ENCODE measurements at places on chromosomes 3 and 15. TPM values are rescaled to one million over a fixed set of nuclear protein-coding genes. Genes with fewer than 3 reads are reported as not detected.
A peak's percentile ranks its signal among the peaks of the same experiment; 100 is the strongest.

DNA sequence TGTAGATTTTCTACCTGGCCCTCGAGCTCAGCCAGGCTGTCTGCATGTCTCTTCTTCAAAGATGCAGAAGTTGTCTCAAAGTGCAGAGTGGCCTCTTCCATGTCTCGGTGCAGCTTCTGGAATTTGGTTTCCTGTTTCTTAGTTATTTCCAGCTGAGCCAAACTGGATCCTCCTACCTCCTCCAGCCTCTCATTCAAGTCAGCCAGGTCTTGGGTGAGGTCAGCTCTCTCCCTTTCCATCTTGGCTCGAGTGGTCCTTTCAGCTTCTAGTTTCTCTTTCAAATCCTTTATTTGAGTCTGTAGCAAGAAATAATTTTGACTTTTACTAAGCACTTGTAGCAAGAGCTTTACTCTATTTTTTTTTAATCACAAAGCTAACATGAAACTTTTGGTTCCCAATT is 81.8 kb downstream of the MYH15 start:
- peaks cover 15% of the 10 kb centered on the region for H3K36me3 ChIP-seq
- DNase-seq = no peak
- H3K27ac ChIP-seq = no peak overlapping the region
- H3K4me3 ChIP-seq = no peak overlapping the region
- no peaks in the 10 kb centered on the region for H3K27me3 ChIP-seq
- no peaks in the 10 kb centered on the region for H3K4me1 ChIP-seq

GRCh38 chr3:103295974-103296570 is 861.3 kb downstream of the ZPLD1 start:
- peaks cover 5% of the 10 kb centered on the region for H3K36me3 ChIP-seq
- H3K27ac ChIP-seq = no peak overlapping the region
- H3K4me3 ChIP-seq = no peak overlapping the region
- no peak for DNase-seq

Gene IMPG2
- total RNA-seq = 0.02 TPM

Gene CCDC80
- total RNA-seq = 4.6 TPM

DNA sequence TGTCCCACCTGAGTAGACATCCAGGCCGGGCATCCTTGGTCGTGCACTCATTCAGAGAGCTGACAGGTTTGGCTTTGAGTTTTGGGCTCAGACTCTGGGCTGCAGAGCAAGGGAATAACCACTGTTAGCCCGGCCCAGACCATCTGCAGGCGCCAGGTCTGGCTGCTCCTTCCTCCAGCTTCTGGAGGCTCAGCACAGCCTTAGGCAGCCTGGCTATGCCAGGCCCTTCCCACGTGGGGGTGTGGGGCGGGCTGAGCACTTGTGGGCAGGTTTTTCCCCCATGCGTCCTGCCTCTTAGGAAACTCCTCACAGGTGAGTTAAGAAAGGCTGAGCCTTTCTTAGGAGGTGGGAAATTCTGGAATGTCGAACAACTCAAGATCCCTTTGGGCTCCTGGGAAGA is 11.2 kb downstream of the PLA2G4B start:
- peaks cover 3% of the 10 kb centered on the region for H3K36me3 ChIP-seq
- no peaks in the 10 kb centered on the region for H3K4me1 ChIP-seq
- no peak for DNase-seq
- no peaks in the 10 kb centered on the region for H3K27me3 ChIP-seq
- H3K27ac ChIP-seq = no peak overlapping the region
- no peak overlapping the region for H3K4me3 ChIP-seq

GRCh38 chr3:71587958-71588357 is 4.4 kb upstream of the FOXP1 start:
- no peaks in the 10 kb centered on the region for H3K4me1 ChIP-seq
- H3K36me3 ChIP-seq = no peaks in the 10 kb centered on the region
- no peak for DNase-seq

DNA sequence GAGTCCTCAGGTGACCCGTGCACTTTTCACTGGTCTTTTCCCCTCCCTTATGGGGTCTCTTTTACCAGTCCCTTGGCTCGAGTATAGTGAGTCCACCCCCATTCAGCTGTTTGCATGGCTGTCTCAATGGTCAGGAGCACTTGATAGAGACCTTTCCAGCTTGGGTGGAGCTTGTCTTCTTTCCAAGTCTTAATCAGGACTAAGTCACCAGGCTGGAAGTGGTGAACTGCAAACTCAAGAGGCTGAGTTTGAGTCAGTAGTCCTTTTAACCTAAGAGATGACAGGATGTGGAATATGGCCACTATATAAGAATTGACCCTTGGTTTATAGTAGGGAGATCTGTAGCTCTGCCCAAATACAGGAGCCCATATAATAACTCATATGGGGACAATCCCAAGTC is 279.7 kb downstream of the PYDC2 start:
- no peaks in the 10 kb centered on the region for H3K4me1 ChIP-seq
- H3K27ac ChIP-seq = no peak overlapping the region
- DNase-seq = no peak
- H3K27me3 ChIP-seq = no peaks in the 10 kb centered on the region

Gene PLA2G4E
- total RNA-seq = not detected

Gene MAN2A2
- 27.4 TPM for total RNA-seq

DNA sequence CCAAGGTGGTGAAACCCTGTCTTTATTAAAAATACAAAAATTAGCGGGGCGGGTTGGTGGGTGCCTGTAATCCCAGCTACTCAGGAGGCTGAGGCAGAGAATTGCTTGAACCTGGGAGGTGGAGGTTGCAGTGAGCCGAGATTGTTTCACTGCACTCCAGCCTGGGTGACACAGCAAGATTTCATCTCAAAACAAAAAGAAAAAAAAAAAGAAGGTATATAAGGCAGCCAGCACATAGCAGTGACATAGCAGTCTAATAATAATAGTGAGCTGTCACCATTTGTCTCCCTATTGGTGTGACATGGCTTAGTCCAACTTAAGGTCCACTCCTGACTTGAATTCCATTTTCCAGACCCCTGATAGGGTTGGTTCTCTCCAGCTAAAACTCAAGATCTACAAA is 8.8 kb upstream of the LACTB start:
- no peaks in the 10 kb centered on the region for H3K36me3 ChIP-seq
- H3K4me3 ChIP-seq = no peak overlapping the region
- H3K27ac ChIP-seq = no peak overlapping the region
- no peaks in the 10 kb centered on the region for H3K4me1 ChIP-seq

GRCh38 chr3:74122281-74122680 is 492.2 kb downstream of the CNTN3 start:
- no peaks in the 10 kb centered on the region for H3K4me1 ChIP-seq
- no peak overlapping the region for H3K27ac ChIP-seq
- DNase-seq = no peak
- peaks cover 4% of the 10 kb centered on the region for H3K36me3 ChIP-seq

- no peaks in the 10 kb centered on the region for H3K27me3 ChIP-seq
- DNase-seq = no peak
- H3K36me3 ChIP-seq = no peaks in the 10 kb centered on the region
- no peak overlapping the region for H3K4me3 ChIP-seq
- H3K27ac ChIP-seq = no peak overlapping the region
Measured at GRCh38 chr15:31275331-31276262, 51.0 kb upstream of the KLF13 start.

GRCh38 chr15:40439461-40439959 is 1.2 kb upstream of the BAHD1 start:
- H3K4me3 ChIP-seq = peak overlapping the region; percentile 96
- H3K4me1 ChIP-seq = peaks cover 20% of the 10 kb centered on the region

GRCh38 chr3:177598097-177598833 is 401.0 kb upstream of the TBL1XR1 start:
- H3K4me3 ChIP-seq = no peak overlapping the region
- H3K27me3 ChIP-seq = no peaks in the 10 kb centered on the region
- no peak overlapping the region for H3K27ac ChIP-seq
- H3K36me3 ChIP-seq = no peaks in the 10 kb centered on the region

Gene NAA80
- 6.0 TPM for total RNA-seq
